ENCODE measurements at places on chromosomes 1 and 21. TPM values are rescaled to one million over a fixed set of nuclear protein-coding genes. Genes with fewer than 3 reads are reported as not detected.

- no peak overlapping the region for H3K4me3 ChIP-seq
- ATAC-seq = peak; percentile 31
- no peaks in the 10 kb centered on the region for H3K4me1 ChIP-seq
- H3K27me3 ChIP-seq = no peaks in the 10 kb centered on the region
These were observed 50.6 kb upstream of the MRPS6 start for GRCh38 chr21:34022627-34023335.

DPT gene
- 75.2 TPM for total RNA-seq

DNA sequence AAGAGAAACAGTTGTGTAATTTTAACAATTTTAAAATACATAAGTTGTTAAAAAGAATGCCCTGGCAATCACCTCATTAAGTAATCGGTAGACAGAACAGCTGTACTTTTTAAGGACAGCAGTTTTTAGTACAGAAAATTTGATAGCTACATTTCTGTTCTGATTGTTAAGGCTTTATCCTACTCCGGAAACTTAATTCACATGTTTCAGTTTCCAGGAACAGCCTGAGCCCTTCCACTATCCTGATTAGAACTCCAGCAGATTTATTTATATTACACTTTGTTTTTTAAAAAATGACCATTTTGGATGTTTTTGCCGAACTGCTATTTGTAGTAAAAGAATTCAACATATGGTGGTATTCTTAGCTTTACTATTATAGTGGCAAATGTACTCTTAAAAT is 8.7 kb downstream of the PRRC2C start:
- no peak overlapping the region for H3K4me3 ChIP-seq
- H3K27me3 ChIP-seq = no peaks in the 10 kb centered on the region
- H3K27ac ChIP-seq = no peak overlapping the region
- ATAC-seq = no peak
- H3K4me1 ChIP-seq = peaks cover 8% of the 10 kb centered on the region

CACNA1S gene
- total RNA-seq = not detected

DNA sequence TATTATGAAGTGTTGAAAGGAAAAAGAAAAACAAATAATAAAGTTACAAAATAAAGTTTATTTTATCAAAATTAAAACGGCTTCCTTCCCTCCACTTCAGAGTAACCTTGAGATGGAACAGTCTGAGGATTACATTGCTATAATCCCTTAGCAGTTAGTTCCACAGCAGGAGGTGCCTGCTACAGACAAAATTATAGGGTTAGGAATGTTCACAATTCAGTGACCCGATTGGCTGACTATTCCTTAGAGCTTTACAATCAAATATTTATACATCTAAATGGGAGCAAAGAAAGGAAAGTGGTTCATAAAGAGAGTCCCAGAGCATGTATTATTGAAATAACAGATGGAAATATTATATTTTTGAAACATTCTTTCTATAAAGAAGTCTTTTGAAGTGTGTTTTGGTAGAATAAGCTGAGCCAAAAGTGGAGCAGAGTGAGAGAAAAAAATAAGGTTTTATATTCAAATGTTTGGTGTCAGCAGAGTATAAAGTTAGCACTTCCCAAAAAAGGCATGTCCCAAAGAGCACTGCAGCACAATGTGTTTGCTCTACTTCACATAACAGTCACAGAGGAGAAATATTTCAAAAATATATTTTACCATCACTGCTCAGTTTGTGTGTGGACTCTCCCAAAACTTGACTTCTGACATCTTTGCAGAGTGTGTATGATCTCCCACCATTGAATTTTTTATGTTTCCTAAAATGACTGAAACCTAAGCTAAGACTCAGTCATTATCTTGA is 71.4 kb upstream of the GORAB start:
- no peak overlapping the region for H3K4me3 ChIP-seq
- H3K27ac ChIP-seq = no peak overlapping the region
- no peaks in the 10 kb centered on the region for H3K36me3 ChIP-seq
- no peaks in the 10 kb centered on the region for H3K27me3 ChIP-seq

TMPRSS2 gene
- total RNA-seq = not detected

RHBDL2 gene
- total RNA-seq = 0.30 TPM

VWA5B1 gene
- not detected for total RNA-seq
